ENCODE measurements at places on chromosomes 3 and 15.

GRCh38 chr3:194586836-194587235, 46.4 kb downstream of the TMEM44 start:
- DNase-seq = no peak

- DNase-seq = no peak
Measured at GRCh38 chr15:65006876-65007275, 17.2 kb upstream of the SPG21 start.

GRCh38 chr15:91862891-91863504, 9.5 kb downstream of the SLCO3A1 start:
- DNase-seq = no peak

DNA sequence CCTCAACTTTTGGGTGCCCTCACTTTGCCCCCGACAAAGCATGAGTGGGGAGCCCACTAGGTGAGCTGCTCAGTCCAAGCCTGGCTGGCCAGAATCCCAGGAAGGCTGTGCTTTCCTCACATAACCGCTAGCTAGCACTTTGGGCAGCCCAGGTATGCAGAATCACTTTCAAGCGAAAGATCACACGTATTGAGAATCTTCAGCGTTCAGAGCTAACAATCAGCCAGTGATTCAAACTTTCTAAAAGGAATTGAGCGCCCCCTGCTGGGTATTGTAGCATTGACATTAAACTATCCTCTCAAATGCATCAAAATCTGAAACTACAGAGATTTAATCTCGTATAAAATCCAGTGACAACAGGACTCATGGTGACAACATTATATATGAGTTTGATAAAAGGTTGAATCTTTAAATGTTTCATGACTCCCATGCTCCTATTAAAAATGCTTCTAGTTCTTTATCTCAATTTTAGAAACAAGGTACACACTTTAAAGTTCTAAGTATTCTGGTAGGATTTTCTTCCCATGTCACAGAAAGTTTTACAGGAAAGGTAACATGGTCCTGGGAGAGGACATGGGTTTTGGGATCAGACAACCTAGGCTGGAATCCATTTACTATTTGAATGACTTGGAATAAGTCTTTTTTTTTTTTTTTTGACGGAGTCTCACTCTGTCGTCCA, 11.8 kb downstream of the ANAPC13 start:
- DNase-seq = peak; percentile 62

DNA sequence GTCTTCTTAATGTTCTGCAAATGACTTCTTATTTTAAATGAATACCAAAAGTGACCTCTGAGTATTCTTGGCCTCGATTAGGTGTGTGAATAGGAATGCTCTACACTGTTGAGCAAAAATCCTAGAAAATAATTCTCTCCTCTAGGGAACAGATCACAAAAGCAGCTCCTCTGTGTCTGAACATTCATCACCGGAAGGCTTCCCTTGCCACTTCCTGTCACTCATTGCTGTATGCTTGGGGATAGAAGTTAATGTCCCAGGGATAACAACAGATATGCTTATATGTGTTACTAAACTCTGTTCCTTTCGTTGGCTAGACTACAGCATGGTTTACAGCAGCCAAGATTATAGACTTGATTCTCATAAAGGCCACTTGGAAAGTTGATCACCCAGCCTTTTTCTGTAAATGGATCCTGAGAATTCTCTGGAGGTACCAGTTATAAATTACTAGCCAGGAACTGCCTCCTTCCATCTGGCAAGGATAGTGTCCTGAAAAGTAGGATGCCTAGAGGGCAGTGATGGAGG, 16.0 kb upstream of the PTX3 start:
- no peak for DNase-seq

DNA sequence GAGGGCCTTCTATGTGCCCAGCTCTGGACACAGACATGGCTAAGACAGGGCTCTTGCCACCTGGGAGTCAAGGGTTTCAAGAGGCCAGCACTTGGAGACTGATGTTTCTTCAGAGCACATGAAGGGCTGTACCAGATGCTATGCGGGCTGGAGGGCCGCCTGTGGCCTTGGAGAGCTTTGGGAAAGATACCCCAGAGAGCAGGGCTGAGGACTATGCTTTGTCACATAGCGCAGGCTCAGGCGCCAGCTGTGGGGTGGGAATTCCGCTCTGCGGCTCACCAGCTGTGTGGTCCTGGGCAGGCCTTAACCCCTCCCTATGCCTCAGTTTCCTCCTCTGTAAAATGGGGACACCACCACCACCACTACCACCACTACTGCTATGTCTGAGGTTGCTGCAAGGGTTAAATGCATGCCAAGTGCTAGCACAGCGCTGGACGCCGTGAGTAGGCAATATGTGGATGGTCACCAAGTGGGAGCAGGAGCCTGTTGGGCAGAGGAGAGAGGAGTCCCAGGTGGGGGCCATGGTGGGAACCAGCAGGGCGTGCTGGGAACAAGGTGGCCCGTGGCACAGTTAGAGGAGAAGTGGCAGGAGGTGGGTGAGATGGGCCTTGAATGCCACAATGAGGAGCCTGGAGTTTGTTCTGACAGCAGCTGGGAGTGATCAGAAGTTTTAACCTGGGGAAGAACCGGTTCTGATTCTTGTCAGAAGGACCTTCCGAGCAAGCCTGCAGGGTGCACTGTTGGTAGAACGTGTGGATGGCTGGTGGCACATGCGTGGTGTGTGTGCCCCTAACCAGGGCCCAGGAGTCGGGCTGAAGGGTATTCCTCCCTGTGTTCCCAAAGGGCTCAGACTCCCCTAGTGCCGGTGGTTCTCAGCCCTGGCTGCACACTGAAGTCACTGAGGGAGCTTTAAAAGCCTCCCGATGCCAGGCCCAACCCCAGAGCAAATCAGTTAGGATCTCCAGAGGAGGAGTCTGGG, 41.7 kb downstream of the FEM1B start:
- no peak for DNase-seq

GRCh38 chr3:134617608-134618477, 33.0 kb downstream of the KY start:
- no peak for DNase-seq

GRCh38 chr3:57041674-57042073, 18.8 kb upstream of the SPATA12 start:
- DNase-seq = no peak

GRCh38 chr3:156181509-156181908, 61.1 kb downstream of the KCNAB1 start:
- DNase-seq = peak; percentile 18

- DNase-seq = no peak
Measured at GRCh38 chr3:147458995-147459704, 50.0 kb downstream of the ZIC1 start.

DNA sequence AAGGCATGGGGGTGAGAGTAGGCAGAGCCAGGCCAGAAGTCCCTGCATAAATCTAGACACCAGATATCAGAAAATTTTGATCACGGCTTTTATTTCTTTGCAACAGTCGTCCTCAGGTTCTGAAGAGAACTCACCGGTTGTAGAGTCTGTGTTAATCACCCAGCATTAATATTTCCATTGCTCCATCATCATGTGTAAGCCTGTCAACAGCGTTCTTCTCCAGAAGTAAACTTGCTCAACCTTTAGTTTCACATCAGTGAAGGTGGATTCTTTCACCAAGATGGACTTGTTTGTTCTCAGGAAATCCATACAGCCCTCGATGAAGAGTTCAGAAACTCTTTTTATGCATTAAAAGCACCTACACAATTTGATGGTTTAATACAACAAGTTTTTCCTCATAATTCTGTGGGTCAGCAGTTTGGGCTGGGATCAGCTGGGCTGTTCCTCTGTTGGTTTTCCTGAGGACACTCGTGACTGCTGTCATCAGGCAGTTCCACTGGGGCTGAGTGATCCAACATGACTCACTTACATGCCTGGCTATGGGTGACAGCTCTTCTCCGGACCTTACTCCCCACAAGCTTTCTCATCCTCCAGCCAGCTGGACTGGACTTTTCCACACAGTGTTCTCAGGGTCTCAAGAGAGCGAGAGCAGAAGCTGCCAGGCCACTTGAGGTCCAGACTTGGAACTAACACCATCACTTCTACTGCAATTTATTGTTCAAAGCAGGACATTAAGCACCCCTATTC, 303.4 kb downstream of the ZNF621 start:
- no peak for DNase-seq
